ENCODE measurements at places on chromosomes 13 and 19. TPM values are rescaled to one million over a fixed set of nuclear protein-coding genes. Genes with fewer than 3 reads are reported as not detected.

PTPRH gene
- 0.14 TPM for total RNA-seq

DNA sequence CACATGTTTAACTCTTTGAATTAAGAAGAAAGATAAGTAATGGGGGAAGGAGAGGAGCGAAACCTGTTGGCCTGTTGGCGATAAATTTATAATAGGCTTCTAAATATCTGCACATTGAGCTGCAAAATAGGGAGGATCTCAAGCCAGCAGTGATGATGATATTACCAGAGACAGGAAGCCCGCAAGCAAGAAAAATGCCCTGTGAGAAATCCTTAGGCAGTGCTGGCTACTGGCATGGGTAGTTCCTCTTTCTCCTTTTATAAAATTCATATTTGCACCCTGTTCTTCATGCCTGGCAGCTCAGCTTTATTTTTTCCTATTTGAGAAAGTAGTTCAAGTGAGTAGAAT is 858 bp upstream of the USP12 start:
- DNase-seq: no peak

RYR1 gene
- total RNA-seq: 3.8 TPM

DNA sequence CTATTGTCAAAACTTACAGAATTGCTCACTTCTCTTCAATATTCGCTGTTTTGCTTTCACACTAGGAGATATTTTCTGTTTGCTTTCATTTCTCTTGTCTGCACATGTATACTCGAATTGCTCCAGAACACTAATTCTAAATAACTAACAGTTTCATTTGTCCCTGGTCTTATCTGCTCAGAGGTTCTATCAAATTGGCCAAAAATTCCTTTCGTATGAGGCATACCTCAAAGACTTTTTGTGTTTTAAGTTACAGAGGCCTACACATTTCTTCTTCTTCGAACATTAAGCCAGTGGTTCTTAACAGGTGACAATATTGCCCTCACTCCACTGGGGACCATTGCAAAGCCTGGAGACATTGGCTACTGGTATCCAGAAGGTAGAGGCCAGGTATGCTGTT is 1314.6 kb downstream of the EFNB2 start:
- no peak for DNase-seq

- DNase-seq: no peak
Measured at GRCh38 chr19:493391-494170, 2.7 kb upstream of the MADCAM1 start.

GRCh38 chr13:50742353-50742752 is 101.1 kb downstream of the DLEU7 start:
- no peak for DNase-seq

- DNase-seq: no peak
Measured at GRCh38 chr13:75432811-75433244, 49.1 kb downstream of the TBC1D4 start.

DNA sequence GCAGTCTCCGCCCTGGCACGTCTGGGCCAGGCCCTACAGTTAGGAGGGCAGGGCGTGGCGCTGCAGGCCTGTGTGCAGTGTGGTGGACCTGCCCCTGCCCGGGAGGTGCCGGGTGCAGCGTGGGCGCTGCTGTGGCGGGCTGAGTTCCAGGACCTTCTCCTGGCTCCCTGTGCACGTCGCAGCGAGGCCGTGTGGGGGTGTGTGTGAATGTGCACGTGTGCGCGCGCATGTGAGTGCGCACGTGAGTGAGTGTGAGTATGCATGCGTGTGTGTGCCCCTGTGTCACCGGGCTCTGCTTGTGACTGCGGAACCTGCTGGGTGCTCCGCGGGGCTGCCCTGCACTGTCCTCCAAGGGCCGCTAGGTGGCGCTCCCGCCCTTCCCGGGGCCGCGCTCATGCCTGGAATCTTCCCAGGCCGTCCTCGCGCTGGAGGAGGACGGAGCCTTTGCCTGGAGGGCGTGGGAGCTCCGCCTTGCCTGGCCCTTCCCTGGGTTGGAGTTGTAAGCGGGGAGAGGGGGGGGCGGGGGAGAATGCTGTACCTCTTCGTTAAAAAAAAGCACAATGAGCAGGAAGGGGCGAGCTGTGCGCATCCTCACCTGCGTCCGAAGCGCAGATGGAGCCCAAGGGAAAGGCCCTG is 79.3 kb downstream of the KDM4B start:
- peak; percentile 37 for DNase-seq

SERTAD1 gene
- total RNA-seq: 42.3 TPM

- no peak for DNase-seq
Measured at GRCh38 chr19:52938761-52939160, 15.5 kb upstream of the ZNF888 start.

DNA sequence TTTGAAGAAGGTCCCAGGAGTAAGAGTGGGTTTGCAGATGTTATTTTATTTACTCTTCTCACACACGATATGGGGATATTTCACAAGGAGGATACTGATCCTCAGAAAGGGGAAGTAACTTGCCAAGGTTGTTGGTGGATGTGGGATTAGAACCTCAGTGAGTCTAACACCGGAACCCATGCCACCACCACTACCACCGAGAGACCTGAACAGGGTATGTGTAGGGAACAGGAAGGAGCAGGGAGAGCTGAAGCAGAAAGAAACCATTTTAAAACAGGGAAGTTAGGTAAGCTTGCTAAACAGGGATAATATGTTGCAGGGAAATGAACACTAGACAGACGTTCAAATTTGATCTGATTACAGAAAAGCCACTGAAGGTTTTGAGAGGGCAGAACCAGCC is 11.6 kb upstream of the CEACAM3 start:
- no peak for DNase-seq

- DNase-seq: peak; percentile 58
Measured at GRCh38 chr19:18478545-18479311, 40.8 kb upstream of the ISYNA1 start.

DNA sequence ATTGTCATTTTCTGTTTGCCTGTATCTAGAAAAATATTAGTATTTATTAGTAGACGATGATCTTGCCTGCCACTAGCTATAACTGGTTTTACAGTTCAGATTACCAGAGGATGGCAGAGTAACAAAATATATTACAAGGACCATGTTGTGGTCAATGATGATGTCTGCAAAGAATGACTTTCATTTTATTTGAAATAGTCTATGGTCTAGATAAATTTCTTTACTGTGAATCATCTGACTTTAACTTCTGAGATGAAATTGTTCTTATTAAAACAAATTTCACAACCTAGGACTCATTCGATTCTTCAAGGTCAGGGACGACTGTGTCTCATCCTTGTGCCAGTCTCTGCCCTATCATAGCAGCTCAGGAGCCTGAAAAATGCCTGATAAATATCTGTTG is 637.8 kb upstream of the KLF12 start:
- DNase-seq: no peak

- no peak for DNase-seq
Measured at GRCh38 chr19:31616031-31616430, 266.8 kb upstream of the TSHZ3 start.

- DNase-seq: no peak
Measured at GRCh38 chr19:6258812-6259311, 20.9 kb downstream of the MLLT1 start.

JAK3 gene
- 12.7 TPM for total RNA-seq

PLVAP gene
- total RNA-seq: 126 TPM

Measured in thoracic aorta (tissue), 2 donors.